SK-N-DZ (cell line): ENCODE measurements at places on chromosomes 11 and 22.

GRCh38 chr11:119626197-119626841 is 102.7 kb downstream of the NECTIN1 start:
- DNase-seq: no peak

GRCh38 chr22:47322854-47323253 is 560.4 kb downstream of the TBC1D22A start:
- DNase-seq: no peak

DNA sequence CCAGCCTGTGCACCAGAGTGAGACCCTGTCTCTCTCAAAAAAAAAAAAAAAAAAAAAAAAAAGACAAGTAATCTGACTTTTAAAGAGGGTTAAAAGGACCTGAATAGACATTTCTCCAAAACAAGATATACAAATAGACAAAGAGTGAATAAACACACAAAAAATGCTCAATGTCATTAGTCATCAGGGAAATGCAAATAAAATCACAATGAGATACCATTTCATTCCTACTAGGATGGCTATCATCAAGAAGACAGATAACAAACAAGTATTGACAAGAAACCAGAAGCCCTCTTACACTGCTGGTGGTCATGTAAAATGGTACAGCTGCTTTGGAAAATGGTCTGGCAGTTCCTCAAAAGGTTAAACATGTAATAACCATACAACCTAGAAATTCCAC is 4.1 kb downstream of the RIC3 start:
- DNase-seq: peak; percentile 23

DNA sequence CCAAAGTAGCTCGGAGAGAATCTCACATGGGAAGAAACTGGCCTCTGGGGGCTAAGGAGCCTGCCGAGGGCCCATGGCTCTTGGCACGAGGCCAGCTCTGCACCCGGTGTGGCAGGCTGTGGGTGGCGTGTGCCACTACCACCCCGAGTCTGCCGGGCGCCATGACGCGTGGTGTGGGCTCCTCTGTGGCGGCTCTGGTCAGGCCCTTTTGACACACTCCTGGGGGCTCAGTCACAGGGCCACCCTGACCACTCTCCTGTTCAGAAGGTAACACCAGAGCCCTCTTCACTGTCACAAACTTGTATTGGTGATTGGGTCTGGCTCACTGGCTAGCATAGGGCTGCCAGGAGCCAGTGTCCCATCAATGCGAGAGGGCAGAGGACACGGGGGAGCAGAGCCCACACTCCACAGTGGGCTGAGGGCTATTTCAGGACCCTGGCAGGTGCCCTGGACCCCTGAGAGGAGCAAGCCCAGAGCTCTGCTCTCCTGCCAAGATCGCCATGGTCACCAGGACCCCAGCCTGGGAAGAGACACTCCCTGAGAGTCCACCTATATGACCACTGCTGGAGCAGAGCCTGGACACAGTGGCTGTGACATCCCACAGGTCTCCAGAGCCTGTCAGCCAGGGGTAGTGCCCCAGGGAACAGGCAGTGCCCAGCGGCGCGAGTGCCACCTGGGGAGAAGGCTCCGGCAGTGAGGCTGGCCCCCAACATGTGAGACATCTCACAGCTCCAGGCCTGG is 8.6 kb upstream of the PPM1F start:
- no peak for DNase-seq

GRCh38 chr11:96228473-96228891 is 114.5 kb downstream of the MAML2 start:
- no peak for DNase-seq

DNA sequence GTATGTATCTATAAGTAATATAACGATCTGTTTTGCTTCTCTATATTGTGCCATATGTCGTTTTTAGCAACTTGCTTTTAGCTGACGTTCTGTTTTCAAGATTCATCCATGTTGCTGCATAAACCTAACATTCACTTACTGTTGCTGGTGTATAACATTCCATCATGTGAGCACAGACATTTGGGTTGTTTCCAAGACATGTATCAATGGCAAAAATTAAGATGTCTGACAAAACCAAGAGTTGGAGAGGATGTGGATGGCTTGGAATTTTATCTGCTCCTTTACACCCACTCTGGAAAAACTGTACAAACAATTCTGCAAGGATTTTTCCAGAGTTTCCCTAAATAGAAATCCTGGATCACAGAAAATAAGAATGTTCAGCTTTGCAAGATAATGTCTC is 40.9 kb downstream of the DGCR2 start:
- no peak for DNase-seq

GRCh38 chr11:116657842-116658825 is 114.7 kb downstream of the BUD13 start:
- DNase-seq: peak; percentile 6

- DNase-seq: no peak
Measured at GRCh38 chr11:35932681-35933319, 11.1 kb upstream of the LDLRAD3 start.

DNA sequence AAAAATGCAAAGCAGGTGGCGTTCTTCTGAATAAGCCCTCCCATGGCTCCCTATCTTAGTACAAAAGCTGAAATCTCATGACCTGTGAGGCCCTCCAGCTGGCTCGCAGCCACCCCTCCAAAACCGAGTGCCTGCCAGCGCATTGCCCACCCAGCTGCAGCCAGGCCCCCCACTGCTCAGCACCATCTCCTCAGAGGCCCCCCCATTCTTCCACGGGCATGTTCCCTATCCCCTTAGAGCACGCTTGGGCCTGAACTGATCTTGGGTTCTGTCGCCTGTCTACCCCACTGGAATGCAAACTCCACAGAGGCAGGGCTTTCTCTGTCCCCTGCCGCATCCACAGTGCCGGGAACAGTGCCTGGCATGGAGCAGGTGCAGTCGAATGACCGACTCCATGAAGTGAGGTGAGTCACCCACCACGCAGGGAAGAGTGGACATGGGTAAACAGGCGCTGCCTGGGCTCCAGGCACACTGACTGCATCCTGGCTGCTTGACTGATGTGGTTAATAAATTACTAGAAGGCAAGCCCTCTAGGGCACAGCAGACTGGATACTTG is 11.3 kb upstream of the EFCAB6 start:
- no peak for DNase-seq

DNA sequence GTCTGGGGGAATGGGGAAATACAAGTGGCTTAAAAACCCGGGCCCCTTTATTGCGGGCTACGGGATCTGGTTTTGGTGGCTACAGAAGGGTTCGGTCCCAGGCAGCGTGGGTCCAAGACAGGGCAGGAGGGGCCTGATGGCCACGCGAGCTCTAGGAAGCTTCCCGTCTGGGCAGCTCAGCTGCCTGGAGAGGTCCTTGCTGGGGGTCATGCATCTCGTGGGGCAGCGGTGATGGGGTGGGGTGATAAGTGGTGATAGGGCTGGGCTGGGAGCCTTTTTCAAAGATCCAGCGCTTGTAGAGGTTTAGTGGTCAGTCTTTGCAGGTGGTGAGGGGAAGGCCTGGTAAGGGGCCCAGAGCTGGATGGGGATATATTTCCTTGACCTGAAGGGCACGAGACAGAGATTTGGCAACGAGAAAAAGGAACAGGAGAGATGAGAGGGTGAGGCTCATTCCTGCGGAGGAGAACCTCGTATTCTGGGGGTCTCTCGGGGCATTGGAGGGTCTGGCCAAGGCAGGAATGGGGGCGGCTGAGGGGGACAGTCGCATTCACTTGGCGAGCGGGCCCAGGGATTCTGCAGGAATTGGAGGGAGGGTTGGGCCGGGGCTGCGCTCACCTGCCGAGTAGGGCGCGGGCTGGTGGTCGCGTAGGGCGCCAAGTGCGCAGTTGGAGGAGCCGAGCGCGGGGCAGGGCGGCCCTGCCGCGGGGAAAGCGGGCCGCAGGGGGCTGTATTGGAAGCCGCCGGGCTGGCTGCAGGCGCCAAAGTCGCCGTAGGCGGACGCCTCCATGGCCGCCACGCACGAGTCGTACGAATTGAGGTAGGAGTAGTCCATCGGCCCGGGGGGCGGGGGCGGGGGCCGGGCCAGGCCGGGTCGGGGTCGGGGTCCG is 560 bp downstream of the PHOX2A start:
- DNase-seq: no peak

- no peak for DNase-seq
Measured at GRCh38 chr11:130171534-130171933, 12.0 kb downstream of the ST14 start.

DNA sequence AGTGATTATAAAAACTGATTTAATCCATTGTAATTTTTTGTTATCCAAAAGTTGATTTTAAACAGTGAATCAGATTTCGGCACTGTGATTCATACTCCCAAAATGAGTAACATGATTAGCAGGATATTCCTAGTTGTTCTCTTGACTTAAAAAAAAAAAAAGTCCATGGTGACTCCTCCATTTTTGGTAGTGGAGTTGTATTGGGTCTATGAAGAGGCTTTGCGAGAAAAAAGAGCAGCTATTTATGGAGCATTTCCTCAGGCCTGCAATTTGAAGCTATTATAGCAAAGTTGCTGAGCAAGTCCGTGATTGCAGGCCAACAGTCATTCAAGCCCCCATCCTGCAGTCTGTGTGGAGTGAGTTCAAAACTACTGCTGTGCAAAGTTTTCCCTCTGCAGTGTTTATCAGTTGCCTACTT is 28.8 kb downstream of the YAP1 start:
- DNase-seq: no peak

DNA sequence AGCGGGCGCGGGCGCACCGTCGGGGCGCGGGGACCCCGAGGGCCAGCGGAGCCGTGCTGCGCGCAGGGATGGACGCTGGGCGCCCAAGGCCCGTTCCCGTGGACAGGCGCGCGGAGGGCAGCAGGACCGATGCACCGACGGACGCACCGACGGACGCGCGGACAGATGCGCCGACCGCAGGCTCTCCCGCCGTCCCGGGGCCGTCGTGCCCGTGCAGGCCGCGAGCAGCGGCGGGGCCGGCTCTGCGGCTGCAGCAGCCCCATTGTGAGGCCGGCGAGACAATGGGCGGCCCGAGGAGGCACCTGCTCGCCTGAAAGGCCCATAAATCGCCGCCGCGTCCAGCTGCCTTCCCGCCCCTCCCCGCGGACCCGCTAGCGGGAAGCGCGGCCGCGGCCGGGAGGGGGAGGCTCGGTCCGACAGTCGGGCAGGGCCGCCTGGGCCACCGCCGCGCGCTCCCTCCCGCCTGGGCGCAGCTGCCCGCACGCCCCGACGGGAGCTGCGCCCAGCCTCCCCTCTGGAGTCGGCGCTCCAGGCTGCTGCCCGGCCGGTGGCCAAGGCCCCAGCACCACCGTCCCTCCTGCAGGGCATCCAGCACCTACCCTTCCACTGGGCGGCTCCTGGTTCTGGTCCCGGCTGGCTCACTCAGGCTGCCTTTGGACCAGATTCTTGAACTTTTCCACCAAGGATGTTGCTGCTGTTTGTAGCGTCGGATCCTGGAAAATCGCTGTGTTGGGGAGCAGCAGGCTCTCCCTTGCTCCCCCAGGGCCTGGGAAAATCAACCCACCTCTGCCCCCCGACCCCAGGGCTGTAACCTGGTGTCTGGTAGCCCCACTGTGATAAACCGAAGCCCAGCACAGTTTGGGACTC is 15.8 kb downstream of the CDKN1C start:
- DNase-seq: no peak

DNA sequence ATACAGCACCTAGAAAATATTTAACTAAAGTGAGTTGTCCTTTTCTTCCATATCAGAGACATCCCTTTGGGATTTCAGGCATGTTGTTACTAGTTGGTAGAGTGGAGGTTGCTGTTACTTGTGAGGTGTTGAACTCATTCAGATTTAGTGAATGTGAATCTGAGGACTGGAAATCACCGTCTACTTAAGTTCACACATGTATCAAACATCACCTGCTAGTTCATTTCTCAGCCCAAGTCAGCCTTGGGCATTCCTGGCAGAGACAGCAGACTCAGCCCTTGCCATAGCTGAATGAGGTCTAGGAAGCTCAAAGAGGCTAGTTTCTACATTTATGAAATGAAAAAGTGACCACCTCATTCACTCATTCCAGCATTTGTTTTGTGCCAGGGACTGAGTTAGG is 9.7 kb downstream of the KDELR3 start:
- DNase-seq: no peak

GRCh38 chr11:66956689-66957290 is 1.4 kb downstream of the PC start:
- no peak for DNase-seq

DNA sequence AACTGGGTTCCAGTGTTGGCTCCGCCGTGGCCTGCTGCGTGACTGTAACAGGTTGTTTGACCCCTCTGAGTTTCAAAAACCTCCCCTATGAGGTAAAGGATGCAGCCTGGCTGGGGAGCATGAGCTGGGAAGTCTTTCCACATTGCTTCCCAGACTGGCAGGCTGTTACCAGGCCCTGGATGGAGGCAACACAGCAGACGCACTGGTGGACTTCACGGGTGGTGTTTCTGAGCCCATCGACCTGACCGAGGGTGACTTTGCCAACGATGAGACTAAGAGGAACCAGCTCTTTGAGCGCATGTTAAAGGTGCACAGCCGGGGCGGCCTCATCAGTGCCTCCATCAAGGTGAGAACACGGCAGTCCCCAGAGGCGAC is 11.4 kb downstream of the OMP start:
- no peak for DNase-seq
